Activated CD4-positive, alpha-beta T cell treated with anti-CD3 and anti-CD28 coated beads, Interleukin-2, amount 50 U/mL, for 24 hours (primary cell): ENCODE measurements at places on chromosomes 2 and 18.

- no peak for DNase-seq
Observed at GRCh38 chr2:113000436-113000835, 4.8 kb upstream of the IL36A start.

- no peak for DNase-seq
Observed at GRCh38 chr18:53771664-53772063, 452.8 kb downstream of the MBD2 start.

DNA sequence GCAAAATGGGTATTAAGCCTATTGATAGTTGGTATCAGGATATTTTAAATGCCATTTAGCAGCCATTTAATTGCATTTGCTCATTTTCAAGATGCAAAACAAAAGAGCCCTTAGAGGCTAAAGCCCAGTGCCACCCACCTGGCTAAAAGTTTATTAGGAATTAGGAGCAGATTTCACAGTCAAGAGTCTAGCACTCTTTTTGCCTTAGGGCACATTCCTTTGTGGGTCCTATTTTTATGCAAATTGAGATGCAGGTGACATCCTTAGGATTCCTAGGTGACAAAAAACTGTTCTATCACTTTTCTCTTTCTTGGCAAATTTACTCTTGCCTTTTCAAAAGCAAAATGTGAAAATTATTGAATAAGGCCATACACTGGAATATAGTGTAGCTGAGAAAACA is 42.0 kb downstream of the CTNNA2 start:
- no peak for DNase-seq

DNA sequence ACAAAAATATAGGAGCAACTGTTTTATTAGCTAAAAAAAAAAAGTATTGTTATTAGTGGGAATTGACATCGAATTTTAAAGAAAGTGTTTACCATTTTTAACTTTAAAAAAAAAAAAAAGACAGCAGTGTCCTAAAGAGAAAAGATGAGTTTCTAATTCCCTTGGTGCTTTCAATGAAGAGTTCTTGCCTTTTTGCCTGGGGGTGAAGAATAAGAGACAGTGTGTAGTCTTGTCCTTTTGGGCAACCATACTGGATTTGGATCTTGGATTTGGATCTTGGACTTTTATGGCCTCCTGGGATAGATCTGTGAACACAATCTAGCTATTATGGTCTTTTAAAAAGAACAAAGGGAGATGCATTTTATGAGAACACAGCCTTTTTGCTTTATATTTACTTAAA is 60.2 kb upstream of the GLS start:
- no peak for DNase-seq

DNA sequence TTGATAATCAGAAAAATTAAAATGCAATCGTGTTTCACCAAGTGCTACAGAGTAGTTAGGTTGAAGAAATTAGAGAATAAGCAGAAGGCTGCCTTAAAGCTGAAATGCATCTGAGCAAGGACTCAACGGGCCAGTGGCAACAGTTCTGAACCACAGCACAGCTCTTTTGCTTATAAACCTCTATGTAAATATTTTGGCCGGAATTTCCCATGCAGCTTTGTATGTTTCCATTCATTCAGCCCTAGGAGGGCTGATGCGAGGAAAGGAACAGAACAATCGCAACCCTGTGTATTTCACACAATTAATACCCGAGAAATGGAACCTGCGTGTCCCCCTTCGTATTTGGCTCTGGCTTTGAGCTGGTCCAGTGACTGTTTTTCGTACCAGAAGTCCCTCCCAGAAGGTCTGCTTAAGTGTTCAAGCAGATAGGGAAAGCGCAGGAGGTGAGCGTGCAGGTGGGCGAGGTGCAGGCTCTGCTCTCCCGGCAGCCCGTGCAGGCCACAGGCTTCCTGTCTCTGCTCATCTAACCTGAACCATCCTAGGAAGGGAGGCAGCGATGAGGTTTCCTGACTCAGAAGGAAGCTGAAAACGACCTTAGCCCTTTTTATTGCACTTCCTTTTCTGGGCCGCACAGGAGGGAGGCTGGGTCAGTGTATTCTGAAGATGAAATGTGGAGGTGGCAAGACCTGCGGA is 67.3 kb downstream of the ASB1 start:
- DNase-seq = no peak

DNA sequence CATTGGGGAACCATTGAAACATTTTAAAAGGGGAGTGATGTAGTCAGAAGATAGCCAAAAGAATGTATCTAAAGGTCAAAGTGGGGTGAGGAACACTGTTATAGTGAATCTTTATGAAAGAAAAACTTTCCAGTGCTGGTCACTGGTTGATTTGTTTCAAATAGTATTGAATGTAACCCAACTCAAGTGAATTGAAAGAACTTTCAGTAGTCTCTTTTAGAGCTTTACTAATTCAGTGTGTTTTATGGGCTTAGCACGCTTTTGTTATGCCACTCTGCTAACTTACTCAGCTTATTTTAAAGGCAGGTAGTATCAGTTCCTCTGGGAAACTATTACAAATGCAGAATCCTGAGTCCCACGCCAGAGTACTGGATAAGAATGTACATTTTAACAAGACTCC is 57.3 kb downstream of the GTF2A1L start:
- DNase-seq = no peak

DNA sequence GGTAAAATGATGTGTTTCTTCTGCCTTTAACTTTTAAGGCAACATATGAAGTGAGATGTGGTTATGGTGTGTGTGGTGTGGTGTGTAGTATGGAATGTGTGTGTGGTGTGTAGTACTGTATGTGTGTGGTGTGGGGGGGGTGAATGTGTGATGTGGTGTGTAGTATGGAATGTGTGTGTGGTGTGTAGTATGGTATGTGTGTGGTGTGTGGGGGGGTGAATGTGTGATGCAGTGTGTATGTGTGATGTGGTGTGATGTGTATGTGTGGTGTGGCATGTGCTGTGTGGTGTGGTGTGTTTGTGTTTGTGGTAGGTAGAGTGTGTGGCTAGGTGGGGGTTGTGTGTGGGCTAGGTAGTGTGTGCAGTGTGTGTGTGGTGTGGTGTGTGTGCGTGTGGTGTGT is 17.2 kb upstream of the ARL4C start:
- DNase-seq = no peak

DNA sequence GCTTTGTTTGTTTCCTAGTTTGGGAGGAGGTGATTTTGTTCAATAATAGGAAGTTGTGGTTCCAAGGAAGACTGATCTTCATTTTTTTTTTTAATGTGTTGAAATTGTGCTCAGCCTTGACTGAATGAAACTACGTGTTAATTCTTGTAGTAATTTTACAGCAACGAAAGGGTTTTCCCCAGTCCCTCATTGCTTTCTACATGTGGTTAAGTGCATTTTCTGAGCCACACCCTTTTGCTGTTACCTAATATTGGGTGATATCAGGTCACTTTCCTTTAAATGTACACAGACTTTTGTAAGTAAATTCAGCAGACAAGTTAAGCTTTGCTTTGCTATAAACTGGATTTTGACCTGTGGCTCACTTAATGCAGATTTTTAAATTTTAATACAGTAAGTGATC is 73.6 kb downstream of the OTX1 start:
- no peak for DNase-seq

GRCh38 chr2:190418727-190419126 is 10.6 kb downstream of the MFSD6 start:
- no peak for DNase-seq

GRCh38 chr18:65091744-65092329 is 659.0 kb upstream of the CDH7 start:
- DNase-seq = no peak

DNA sequence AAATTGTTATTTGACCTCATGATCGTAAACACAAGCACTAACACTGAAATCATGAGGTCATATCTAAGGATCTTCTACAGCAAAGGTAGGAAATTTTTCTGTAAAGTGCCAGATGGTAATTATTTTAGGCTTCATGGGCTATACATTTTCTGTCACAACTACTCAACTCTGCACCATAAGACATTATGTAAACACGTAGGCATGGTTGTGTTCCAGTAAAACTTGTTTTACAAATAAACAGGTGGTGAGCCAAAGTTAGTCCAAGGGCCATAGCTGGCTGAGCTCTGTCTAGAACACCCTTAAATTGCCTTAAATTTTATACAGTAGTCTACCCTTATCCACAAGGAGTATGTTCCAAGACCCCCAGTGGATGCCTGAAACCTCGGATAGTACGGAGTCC is 147.3 kb upstream of the CYP1B1 start:
- no peak for DNase-seq

DNA sequence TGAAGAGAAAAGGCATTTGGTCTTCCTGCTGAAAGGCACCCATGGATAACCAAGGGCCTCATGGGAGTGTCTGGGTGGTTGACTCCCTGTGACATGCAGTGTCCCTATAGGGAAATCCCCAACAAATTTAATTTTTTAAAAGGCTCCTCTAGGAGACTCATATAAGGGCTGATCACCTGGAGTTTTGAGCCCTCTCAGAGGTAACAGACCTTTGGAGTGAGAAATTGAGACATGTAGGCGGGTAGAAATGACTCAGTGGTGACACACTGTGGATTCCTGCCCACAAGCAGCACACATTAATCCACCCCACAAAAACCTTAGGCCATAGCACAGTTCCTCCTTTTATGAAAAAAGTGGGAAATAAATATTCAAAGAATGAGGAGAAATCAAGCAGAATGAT is 557.0 kb upstream of the CNTNAP5 start:
- no peak for DNase-seq

DNA sequence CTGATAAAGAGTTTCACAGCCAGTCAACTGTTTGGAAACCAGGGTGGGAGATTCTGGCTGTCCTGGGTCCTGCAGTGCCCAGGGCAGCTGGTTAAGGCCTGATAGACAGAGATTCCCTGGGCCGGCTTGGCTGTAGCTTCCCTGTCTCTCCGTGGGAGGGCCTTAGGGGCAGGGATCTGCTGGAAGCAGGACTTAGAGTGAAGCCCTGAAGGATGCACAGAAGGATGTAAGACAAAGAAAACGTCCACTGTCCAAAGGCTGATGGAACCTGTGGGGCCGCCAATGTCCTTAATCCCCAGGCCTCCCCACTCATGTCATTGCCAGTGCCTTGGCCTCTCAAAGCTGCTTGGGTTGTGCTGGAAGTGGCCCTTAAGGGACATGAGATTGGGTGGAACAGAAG is 33.0 kb downstream of the MROH2A start:
- no peak for DNase-seq
